Tibial artery (tissue), 4 donors: ENCODE measurements at places on chromosomes 1 and 21.

DNA sequence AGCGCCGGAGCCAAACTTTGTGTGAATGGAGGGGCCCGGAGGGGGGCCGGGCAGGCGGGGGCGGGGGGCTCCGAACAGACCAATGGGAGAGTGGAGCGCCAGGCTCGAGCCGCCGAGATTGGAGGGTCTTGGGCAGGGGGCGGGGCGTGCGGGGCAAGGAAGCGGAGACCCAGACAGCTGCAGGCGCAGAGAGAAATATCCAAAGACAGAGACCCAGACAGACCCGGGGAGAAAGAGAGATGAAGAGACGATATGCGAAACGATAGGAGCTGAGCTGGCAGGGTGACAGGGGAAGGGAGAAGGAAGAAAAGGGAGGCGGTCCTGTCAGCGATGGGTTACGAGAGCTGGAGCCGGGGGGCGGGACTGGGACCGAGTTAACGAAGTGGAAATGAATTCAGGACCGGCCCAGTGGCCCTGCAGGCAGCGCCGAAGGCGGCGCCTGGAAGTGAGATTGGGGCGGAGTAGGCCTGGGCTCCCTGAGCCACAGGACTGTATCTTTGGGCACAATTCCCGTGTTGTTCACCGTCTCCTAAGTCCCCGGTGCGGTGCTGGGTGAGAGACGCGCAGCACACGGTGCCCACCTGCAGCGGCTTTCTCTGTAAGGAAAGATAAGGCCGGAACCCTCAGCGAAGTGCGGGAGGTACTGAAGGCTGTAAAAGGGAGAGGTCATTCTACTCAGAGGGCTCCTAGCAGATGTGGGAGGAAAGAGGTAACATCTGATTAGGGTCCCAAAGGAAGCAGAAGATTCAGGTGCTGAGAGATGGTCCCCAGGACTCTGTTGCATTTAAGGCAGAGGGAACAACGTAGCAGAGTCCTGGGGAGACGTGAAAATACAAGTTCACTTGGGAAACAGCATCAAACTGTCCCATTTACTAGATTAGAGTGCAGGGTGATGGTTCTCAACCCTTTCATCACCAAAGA, 543 bp upstream of the KCNJ10 start:
- H3K4me3 ChIP-seq = peak overlapping the region; percentile 44
- peaks cover 14% of the 10 kb centered on the region for H3K4me1 ChIP-seq
- no peaks in the 10 kb centered on the region for H3K27me3 ChIP-seq

- H3K4me3 ChIP-seq = no peak overlapping the region
- H3K27me3 ChIP-seq = no peaks in the 10 kb centered on the region
- H3K4me1 ChIP-seq = peaks cover 6% of the 10 kb centered on the region
- H3K27ac ChIP-seq = no peak overlapping the region
- peaks cover 72% of the 10 kb centered on the region for H3K36me3 ChIP-seq
- DNase-seq = no peak
Observed at GRCh38 chr1:53210352-53210751, 10.1 kb downstream of the CZIB start.

GRCh38 chr21:39685236-39685635, 59.7 kb upstream of the IGSF5 start:
- H3K27me3 ChIP-seq = no peaks in the 10 kb centered on the region
- H3K4me3 ChIP-seq = no peak overlapping the region
- H3K36me3 ChIP-seq = no peaks in the 10 kb centered on the region
- no peaks in the 10 kb centered on the region for H3K4me1 ChIP-seq

- no peak overlapping the region for H3K27ac ChIP-seq
- no peak overlapping the region for H3K4me3 ChIP-seq
- no peaks in the 10 kb centered on the region for H3K27me3 ChIP-seq
- no peak for DNase-seq
- H3K36me3 ChIP-seq = peaks cover 16% of the 10 kb centered on the region
Observed at GRCh38 chr1:217435204-217435603, 195.7 kb downstream of the GPATCH2 start.

- H3K27me3 ChIP-seq = no peaks in the 10 kb centered on the region
- no peak overlapping the region for H3K4me3 ChIP-seq
- DNase-seq = no peak
- peaks cover 3% of the 10 kb centered on the region for H3K4me1 ChIP-seq
- no peaks in the 10 kb centered on the region for H3K36me3 ChIP-seq
Observed at GRCh38 chr1:22836850-22837249, 126.2 kb downstream of the EPHB2 start.

DNA sequence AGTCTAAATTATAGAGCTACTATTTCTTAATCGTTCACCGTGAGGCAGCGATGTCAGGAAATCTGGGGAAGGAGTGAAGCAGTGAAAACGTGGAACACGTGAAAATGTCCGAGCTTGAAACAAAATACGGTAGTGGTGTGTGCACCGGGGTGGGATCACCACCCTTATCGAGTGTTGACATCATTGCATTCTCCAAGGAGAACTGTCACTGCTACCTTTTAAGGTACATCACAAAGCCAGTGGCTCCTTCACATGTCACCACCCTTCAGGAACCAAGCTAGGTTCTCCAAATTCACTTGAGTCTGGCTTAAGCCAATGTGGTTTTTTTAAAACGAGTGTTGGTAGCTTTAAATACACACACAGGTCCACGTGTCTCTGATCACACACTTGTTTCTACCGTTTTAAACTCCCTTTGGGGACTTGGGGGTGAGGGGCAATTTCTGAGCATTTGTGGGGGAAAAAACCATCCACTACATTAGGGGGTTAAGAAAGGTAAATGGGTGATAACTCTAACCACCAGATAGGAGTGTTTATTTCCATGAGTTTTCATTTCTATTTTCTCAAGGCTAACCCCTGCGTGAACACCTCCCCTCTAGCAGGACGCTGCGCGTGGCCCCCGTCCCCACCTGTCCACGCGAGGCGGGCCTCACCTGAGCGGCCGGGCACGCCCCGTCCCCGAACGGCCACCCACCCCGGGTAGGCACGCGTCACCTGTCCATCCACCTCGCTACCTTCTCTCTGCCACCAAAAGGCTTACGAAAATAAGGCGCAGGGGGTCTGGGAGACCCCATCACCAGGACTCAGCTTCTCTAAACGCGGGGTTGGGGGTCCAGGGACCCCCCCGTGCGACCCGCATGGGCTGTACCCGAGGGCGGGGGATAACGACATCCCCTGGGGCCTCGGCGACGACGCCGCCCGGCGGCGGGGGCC, 978 bp downstream of the PRDM15 start:
- H3K27me3 ChIP-seq = no peaks in the 10 kb centered on the region
- no peak for DNase-seq
- H3K4me3 ChIP-seq = peak overlapping the region; percentile 75

DNA sequence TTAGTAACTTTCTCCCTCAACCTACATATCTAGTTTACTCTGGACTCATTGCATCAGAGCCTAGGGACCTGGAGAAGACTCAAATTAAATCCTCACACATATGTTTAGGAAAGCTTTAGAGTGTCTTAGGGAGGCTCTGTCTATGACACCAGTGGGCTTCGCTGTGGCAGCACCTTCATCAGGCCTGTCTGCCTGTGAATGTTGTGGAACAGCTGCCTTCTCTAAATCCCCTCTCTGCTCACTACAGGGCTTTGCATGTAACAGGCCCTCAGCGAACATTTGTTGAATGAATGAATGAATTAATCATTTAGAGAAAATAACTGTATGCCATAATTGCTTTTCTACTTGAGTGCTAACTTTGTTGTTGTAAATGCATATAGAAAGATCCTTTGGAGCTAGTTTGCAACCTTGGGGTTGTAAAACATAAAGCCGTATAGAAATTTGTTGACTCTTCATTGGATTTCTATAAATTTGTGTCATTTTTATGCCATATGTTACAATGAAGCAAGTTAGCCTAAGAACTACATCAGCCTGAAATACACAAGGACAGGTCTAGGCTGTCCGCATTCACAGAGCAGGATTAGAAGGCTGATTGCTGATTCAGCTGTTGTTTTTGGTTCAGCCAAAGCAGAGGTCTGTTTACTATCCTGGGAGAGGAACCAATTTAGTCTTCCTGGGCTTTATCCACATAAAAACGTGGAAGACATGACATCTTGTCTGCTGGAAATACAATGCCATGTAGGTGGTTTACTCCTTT, 238.0 kb downstream of the ASTN1 start:
- H3K27me3 ChIP-seq = no peaks in the 10 kb centered on the region
- H3K4me1 ChIP-seq = no peaks in the 10 kb centered on the region
- no peak overlapping the region for H3K27ac ChIP-seq
- no peak for DNase-seq

DNA sequence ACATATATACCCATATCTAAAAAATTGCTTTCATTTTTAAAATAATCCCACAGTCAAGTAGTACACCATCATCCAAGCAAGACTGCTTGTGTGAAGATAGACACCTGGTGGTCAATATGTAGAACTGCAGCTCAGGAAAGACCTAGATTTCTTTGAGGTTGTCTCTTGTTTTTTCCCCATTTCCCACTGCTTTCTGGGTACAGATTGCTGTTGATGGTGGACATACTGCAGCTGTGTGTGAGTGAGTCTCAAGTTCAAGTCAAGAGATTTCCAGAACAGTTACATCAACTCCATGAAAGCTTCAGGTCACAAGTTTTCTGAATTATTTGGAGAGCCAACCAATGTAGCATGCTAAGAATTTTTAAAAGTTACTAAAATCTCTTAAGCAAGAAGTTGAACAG, 306.4 kb downstream of the DUSP10 start:
- H3K4me3 ChIP-seq = no peak overlapping the region
- no peak overlapping the region for H3K27ac ChIP-seq
- H3K27me3 ChIP-seq = no peaks in the 10 kb centered on the region
- DNase-seq = no peak
- no peaks in the 10 kb centered on the region for H3K36me3 ChIP-seq

DNA sequence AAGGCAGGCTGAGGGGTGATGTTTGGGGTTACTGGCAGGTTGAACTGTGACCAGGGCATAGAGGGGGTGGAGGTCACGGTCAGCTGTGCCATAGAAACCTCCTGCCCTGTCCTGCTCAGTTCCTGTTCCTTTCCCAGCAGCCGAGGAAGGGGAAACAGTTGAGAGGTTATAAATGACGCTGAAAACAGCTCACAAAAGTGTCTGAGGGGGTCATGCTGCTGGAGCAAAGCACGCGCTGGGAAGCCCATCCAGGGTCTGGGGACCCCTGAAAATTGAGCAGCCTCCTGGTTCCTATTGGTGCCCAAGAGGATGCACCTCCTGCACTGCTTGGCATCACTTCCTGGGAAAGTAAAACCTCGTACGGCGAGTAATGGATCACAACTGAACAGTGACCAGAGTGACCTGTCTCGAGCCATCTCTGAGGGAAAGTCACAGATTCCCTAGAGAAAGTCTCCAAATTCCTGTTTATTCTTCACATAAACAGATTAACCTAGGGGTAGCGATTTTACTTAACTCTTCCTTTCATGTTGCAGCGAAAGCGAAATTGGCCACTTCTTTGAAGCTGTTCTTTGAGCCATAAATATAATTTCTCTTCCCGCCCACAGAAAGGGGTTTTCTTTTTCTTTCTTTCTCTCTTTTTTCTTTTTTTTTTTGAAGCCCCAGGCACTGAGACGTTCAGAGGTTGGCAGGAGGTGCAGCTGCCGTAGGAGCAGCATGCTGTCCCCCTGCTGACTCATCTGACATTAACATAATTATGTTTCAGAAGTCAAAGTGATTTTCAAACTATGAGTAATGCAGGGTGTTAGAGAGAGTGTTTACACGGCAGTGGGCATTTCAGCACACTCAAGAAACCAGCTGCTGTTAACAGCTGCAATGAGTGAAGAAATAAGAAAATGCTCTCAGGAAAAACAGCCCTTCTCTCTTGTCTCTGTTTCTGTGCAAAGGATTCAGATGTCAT, 41.8 kb upstream of the ATF3 start:
- no peaks in the 10 kb centered on the region for H3K27me3 ChIP-seq
- no peak for DNase-seq
- H3K4me1 ChIP-seq = peaks cover 23% of the 10 kb centered on the region
- no peaks in the 10 kb centered on the region for H3K36me3 ChIP-seq

DNA sequence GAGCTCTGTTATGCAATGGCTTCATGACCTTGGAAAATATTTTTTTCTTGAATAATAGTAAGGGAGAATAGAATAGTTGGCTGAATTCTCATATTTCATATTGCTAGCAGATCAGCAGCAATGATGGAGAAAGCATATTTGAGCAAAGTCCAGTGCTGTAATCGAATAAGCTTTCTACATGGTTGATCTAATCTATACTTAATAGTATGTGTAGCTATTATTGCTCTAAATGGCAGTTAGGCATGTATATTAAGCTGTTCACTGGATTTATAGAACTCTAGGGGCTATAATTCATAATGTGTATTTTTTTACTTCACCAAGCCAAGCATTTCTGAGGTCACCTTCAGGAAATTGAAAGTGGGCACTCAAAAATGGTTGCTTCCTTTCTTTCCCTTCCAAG, 10.0 kb upstream of the IL19 start:
- no peak for DNase-seq
- H3K27ac ChIP-seq = no peak overlapping the region
- no peaks in the 10 kb centered on the region for H3K36me3 ChIP-seq

GRCh38 chr1:61121631-61122030, 39.3 kb downstream of the NFIA start:
- H3K4me1 ChIP-seq = peaks cover 26% of the 10 kb centered on the region
- H3K4me3 ChIP-seq = no peak overlapping the region
- no peaks in the 10 kb centered on the region for H3K36me3 ChIP-seq
- DNase-seq = no peak
- peak overlapping the region; percentile 46 for H3K27ac ChIP-seq

DNA sequence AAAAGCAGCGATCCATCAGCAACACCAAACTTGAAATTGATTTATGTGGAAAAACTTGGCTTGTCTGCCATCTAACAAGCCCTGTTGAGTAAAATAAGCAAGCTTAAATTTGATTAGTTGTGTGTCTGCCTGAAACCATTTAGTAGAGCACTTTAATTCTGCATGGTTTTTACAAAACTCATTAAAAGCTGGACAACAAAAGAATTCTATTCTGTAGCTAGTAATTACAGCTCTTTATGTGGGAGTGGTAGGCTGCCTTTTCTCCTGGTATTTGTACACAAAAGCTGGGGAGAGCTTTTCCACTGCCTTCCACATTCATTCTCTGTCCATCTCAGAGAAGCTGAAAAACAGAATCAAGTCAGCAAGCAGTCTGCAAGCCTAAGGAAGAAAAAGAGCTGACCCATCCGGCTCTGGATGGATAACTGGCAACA, 1.7 kb downstream of the ETS2 start:
- no peaks in the 10 kb centered on the region for H3K4me1 ChIP-seq
- DNase-seq = no peak
- no peaks in the 10 kb centered on the region for H3K27me3 ChIP-seq
- H3K27ac ChIP-seq = peak overlapping the region; percentile 93
- H3K36me3 ChIP-seq = peaks cover 23% of the 10 kb centered on the region

GRCh38 chr1:44147582-44147981, 6.2 kb upstream of the KLF18 start:
- no peaks in the 10 kb centered on the region for H3K4me1 ChIP-seq
- H3K27ac ChIP-seq = no peak overlapping the region
- H3K36me3 ChIP-seq = no peaks in the 10 kb centered on the region
- no peak for DNase-seq
- H3K27me3 ChIP-seq = no peaks in the 10 kb centered on the region

GRCh38 chr1:150530491-150531159, 15.1 kb downstream of the FALEC start:
- DNase-seq = no peak
- H3K36me3 ChIP-seq = no peaks in the 10 kb centered on the region
- H3K4me3 ChIP-seq = no peak overlapping the region
